ENCODE measurements at places on chromosomes 5 and 9.

DNA sequence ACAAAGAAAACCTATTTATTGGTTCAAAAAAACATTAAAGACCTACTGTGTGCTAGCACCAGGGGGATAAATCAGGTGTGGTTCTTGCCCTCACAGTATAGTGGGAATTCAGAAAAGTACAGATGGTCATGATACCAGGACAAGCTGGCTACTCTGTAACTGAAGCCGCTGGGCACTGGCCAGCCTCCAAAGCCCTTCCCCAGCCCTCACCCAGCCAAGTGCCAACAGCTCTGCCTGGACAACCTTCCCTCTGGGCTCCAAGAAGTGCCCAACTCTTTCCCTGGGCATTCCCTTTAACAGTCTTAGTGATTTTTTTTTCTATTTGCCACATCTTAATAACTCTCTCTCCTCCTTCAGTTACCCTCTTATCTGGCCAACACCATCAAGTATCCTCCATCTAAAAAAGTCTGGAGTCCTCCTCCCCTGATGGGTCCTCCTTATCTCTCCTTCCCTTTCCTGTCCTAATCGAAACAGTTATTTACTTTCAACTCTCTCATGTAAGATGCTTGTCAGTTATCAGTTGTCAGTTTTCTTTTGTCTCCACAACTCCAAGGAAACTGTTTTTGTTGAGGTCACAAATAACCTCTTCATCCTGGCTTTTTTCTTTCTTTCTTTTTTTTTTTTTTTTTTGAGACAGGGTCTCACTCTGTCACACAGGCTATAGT lies 13.3 kb upstream of the SEPTIN8 start:
- DNase-seq: peak; percentile 24

GRCh38 chr5:160105686-160106360 lies 13.4 kb downstream of the PWWP2A start:
- DNase-seq: no peak

GRCh38 chr5:123496892-123497291 lies 15.1 kb upstream of the CSNK1G3 start:
- no peak for DNase-seq

DNA sequence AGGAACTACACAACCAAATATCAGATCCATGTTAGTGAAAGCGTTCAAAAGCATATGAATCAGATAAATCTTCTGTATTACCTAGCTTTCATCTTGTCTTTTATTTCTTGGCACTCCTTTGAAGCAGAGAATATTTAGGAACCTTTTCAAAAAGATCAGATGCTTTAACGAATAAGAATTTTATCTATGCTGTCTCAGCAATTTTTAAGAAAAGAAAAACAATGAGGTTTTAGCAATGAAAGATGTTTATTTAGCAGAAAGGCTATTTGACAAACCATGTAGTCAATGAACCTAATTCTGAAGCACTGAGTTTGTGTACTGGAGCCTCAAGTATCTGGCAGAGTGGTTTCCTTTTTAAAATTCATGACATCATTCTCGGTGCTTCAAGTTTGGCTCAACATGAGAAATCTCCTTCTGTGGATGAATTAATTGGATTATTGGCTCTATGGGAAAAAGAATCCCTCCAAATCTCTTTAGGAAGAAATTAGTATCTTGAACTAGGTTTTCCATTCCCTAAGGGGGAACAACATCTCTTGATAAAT lies 534.7 kb downstream of the CAAP1 start:
- no peak for DNase-seq

DNA sequence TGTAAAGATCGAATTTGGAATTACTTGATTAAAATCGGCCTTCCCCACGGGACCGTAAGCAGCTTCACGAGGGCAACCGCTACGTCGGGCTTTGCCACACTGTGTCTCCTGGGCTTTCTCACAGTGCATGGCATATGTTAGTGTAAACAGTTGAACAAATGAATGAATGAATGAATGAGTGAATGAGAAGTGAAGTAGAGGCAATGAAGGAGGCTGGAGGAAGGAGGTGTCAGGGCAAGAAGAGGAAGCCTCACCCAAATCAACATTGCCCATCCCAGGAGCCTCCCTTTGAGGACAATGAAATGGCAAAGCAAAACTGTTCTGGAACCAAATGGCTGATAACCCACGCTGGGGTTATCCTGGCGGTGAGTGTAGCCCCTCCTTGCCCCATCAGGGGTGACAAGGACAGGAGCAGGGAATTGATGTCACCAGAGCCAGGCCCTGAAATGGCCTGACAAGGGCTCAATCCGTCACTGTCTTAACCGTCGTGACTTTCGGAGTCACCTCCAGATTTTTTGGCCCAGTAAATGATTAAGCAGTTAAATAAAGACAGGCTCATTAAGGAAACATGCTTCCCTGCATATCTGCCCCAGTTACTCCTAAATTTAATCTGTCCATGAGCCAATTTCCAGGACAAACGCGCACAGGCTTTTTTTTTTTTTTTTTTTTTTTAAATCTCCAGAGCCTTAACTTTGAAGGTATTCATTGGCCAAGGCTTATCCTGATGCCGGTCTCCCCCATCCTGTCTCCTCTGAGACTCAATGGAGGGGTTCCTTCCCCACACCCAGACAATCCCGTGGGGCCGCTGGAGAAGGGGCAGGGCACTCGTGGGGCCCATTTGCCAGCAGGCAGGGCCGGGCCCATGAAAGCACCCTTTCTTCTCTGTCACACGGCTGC lies 88.4 kb upstream of the BOD1 start:
- no peak for DNase-seq

Data from erythroblast (primary cell).